ENCODE measurements at places on chromosomes 5 and 9. TPM values are rescaled to one million over a fixed set of nuclear protein-coding genes. Genes with fewer than 3 reads are reported as not detected.

GRCh38 chr5:88660264-88660946 is 222.6 kb downstream of the MEF2C start:
- DNase-seq, result peak; percentile 21

The NTRK2 gene
- 0.05 TPM for total RNA-seq

DNA sequence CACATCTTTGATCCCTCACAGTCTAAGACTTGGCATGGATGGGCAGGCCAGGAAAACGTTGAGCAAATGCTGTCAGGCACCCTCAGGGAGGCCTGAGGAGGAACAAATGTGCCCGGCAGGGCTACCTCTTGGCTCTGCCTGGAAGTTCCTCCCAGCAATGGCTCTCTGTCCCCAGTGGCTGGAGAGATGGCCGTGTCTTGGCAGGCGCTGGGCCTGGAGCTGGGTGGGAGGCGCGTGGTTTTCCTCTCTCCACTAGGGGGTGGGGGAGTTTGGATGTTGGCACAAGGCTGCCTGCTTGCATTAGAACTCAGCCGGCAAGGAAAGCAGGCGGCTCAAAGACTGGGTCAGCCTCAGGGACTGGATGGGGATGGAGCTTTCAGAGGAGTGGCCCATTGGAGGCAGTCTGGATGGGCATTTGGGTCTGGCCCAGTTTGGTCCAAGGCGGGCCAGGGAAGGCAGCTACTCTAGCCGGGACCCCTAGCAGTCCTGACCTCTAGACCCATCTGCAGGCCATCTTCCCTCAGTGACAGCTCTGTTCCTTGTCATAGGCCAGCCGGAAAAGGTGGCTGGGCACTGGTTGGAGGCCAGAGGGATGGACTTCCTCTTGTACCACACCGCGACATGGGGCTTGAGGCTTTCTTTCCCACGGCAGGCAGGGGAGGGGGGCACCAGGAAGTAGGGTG is 68.2 kb upstream of the STC2 start:
- DNase-seq, result peak; percentile 8

DNA sequence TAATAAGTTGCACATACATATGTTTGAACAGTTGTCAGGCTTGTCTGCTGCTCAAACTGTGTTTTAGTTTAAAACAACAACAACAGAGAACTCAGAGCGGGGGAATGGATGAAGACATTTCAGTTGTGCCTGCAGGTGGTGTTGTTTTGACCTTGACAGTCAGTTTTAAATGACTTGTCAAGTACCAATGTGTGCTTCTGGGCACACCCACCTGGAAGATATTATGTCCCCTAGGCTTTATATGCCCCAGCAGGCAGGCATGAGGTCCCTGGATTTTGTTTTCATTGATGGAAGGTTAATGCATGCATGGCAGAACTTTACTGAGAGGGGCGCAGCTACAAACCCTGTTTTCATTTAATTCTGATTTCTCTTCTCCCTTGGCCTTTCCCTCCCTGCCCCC is 84.6 kb downstream of the AOPEP start:
- DNase-seq, result no peak

The CFAP77 gene
- total RNA-seq, result 0.34 TPM

The CCNJL gene
- 10.4 TPM for total RNA-seq

DNA sequence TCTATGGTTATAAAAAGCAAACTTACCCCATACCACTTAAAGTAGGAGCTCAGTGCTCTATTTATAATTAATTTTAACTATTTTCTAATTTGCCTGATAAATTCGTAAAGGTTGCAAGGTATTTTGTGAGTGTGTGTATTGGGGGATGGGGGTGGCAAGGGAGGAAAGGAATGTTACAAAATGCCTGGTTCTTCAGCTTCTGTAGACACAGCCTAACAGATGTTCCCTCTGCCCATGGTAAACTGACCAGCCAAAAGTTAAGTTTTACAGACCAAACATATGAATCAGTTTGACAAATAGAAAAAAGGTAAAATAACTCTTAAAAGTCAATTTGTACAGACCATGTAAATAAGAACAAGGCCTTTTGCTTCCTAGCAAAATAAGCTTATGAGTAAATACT is 232.6 kb downstream of the KIAA0825 start:
- no peak for DNase-seq

DNA sequence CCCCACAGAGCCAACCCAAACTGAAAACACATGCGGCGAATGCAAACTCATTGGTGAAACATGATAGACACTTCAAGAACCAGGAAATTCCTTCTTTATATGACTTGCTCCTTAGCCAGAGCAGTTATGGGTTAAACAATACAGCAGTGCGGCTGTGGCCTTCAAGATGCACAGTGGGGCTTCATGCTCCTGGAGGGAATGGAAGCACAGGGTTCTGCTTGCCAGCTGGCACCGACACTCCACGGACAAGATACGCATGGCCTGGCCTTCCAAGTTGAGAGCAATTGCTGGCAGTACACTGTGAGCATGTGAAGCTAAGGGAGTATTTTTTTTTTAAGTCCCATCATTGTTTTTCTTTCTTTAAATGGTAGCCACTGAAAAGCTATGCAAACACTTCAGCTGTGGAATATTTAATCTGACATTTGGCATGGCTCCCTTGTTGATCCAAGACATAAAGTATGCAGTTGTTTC is 451.6 kb upstream of the CD180 start:
- no peak for DNase-seq

The SIT1 gene
- total RNA-seq, result not detected

GRCh38 chr5:159440235-159440634 is 109.9 kb upstream of the IL12B start:
- no peak for DNase-seq

The TPD52L3 gene
- total RNA-seq, result not detected

The ANKRD18A gene
- total RNA-seq, result under 0.01 TPM

GRCh38 chr5:132272311-132273210 is 15.1 kb downstream of the PDLIM4 start:
- peak; percentile 75 for DNase-seq

- DNase-seq, result no peak
Observed at GRCh38 chr5:74993743-74994142, 58.6 kb downstream of the GCNT4 start.

DNA sequence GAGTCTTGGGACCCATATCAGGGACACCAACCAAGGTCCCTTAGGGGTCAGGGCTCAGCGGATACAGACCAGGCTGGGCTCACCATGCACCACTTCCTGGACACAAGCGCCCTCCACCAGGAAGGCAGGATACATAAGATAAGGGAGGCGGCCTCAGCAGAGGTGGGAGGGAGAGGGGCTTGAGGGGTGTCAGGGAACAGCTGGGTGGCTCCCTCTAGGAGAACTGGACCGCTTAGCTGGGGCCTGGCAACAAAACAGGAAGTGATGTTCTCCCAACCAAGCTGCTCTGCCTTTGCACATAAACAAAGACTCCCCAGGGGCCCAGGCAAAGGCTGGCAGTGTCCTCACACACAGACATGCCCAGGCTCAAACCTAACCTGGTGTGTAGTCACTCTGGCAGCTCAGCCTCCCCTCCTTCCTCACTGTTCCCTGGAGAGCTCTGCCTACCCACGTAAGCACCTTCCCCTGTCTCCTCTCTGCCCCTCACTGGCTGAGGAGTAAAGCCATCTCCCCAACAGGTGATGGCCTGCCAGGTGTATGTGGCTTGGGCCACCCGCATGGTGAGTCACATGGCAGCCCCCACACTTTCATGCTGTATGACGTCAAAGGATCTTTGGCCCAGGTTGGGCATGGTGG is 5.8 kb upstream of the BICD2 start:
- peak; percentile 46 for DNase-seq

DNA sequence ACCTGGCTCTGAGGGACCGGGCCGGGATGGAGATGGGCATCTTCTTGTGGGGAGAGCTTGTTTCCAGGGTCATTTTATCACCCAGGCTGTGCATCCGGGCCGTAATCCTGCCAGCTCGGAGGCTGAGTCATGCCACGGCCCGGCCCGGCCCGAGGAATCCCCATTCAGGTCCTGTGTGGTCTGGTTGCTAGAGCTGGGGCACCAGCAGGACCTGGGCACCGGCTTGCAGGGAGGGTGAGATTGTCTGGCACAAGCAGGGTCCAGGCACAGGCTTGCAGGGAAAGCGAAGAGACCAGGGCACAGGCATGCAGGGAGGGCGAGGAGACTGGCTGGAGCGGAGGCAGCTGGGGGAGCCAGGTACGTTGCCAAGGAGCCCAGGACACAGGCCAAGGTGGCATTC is 106.8 kb downstream of the RXRA start:
- DNase-seq, result peak; percentile 47

DNA sequence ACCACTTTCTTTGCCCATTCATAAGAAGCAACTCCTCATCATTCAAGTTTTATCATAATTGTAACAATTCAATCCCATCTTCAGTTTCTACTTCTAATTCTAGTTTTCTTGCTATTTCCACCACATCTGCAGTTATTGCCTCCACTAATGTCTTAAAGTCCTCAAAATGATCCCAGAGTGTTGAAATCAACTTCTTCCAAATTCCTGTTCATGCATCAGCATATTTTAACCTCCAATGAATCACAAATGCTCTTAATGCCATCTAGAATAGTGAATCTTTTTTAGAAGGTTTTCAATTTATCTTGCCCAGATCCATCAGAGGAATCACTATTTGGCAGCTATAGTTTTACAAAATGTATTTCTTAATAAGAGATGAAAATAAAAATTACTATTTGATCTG is 3.2 kb upstream of the SRP19 start:
- DNase-seq, result no peak

GRCh38 chr5:385321-385720 is 57.7 kb upstream of the EXOC3 start:
- no peak for DNase-seq

- DNase-seq, result peak; percentile 74
Observed at GRCh38 chr9:122144836-122145591, 14.6 kb downstream of the NDUFA8 start.

The RXFP3 gene
- total RNA-seq, result not detected

The ANKRD55 gene
- 3.2 TPM for total RNA-seq

DNA sequence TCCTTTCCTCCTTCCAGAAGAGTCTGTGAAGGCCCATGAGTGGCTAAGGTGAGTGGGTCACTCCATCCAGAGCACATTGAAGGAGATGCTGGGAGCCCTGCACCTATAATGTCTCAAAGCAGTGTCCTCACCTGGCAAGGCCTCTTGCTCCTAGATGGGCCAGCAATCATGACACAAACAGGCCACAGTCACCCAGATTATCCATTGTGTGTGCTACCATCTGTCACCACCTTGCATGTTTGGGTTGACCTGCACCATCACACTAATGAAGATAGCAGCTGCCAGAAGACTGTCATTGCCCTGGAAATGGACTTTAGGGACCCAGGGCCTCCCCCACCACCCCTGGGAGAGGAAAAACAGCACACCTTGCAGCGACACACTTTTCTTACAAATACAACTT is 69.6 kb downstream of the GABBR2 start:
- DNase-seq, result no peak

- DNase-seq, result no peak
Observed at GRCh38 chr5:33203931-33204330, 236.8 kb upstream of the TARS1 start.

GRCh38 chr5:133731951-133732350 is 119.6 kb upstream of the FSTL4 start:
- DNase-seq, result no peak

DNA sequence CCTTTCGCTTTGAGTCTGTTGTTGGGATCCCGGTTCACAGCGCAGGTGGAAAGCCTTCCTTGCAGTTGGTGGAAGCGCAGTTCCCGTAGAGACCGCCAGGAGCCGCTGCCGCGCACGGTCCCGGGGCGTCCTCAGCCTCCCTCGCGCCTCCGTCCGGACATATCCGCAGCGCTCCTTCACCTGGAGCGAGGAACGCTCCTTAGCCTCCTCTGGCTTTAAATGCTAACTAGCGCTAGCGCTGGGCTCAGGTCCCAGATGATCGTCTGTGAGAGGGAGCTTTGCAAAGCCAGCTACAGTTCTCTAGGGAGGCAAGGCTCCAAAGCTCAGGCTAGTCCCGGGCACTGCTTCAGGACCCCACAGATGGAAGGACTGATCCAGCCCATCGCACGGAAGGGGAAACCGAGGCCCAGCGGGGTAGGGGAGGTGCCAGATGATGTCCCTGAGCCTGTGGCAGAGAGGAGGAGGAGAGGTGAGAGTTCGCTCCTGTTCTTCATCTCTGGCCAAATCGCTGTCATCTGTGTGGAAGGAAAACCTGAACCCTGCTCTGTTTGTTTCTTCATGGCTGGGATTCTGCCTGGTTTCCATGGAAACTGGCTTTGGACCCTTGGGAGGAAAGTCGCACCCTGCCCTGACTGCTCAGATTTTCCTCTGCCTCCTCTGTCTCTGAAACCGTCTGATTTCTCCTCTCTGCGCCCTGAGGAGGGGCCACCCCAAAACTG is 31.4 kb downstream of the COL15A1 start:
- peak; percentile 81 for DNase-seq

All from dermis blood vessel endothelial cell (primary cell).